ENCODE measurements at places on chromosomes 6 and 20.

GRCh38 chr6:165821754-165822153, 158.7 kb upstream of the PDE10A start:
- DNase-seq = no peak

DNA sequence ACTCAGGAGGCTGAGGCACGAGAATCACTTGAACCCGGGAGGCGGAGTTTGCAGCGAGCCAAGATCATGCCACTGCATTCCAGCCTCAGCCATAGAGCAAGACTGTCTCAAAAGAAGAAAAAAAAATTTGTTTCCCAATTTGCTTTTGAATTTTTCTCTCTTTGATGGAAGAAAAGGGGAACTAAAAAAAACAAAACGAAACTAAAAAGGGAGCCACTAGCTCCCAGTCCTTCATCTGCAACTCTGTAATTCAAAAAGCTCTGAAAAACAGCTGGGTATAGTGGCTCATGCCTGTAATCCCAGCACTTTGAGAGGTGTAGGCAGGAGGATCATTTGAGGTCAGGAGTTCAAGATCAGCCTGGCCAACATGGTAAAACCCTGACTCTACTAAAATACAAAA, 9.5 kb downstream of the OVOL2 start:
- DNase-seq = peak; percentile 48

GRCh38 chr20:32762754-32763201, 593 bp downstream of the DNMT3B start:
- peak; percentile 27 for DNase-seq

DNA sequence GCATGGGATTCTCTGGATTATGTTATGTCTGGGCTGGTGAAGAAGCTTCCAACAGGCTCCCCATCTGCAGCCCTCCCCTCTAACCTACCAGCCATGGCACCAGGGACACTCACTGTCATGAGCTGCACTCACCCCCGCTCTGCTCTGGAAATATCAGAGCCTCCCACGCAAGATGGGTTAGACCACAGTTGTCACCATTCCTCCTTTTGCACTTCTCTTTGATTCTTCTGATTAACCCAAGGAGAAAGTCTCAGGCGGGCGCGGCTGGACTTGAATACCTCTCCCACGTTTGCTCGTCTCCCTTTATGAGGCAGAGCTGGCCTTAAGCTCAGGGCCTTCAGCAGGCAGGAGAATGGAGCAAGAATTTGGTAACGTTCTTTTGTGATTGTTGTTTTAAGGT, 128.1 kb downstream of the CEBPB start:
- no peak for DNase-seq

- DNase-seq = peak; percentile 65
Measured at GRCh38 chr6:84052204-84052882, 18.8 kb downstream of the MRAP2 start.

DNA sequence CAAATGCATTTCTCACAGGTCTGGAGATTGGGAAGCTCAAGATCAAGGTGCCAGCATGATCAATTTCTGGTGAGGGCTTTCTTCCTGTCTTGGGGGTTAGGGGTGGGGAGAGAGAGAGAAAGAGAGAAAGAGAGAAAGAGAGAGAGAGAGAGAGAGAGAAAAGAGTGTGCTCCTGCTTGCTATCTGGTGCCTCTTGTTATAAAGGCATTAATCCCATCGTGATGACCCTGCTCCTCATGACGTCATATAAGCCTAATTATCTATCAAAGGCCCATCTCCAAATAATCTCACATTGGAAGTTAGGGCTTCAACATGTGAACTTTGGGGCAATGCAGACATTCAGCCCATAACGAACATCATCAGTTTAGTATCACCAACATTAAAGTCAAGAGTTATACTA, 114.8 kb downstream of the EYA4 start:
- no peak for DNase-seq

Measured in Kasumi-1 (cell line).